Nucleus accumbens (tissue), 56 donors: ENCODE measurements at places on chromosomes 7 and 10.

DNA sequence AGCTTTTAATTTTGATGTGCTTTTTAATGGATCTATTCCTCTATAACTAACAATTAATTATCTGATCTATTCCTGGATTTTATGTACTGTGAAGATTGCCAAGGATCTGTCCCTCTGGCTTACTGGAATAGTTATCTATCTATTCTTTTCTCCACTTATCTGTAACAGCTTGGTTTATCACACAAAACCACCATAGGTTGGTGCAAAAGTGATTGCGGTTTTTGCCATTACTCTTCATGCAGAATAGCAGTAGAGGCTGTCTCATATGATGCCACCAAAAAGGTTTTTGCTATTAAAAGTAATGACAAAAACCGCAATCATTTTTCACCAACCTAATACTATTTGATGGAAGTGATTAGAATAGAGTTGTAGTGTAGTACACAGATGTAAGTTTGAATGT is 115.7 kb downstream of the PDE1C start:
- no peak for DNase-seq

DNA sequence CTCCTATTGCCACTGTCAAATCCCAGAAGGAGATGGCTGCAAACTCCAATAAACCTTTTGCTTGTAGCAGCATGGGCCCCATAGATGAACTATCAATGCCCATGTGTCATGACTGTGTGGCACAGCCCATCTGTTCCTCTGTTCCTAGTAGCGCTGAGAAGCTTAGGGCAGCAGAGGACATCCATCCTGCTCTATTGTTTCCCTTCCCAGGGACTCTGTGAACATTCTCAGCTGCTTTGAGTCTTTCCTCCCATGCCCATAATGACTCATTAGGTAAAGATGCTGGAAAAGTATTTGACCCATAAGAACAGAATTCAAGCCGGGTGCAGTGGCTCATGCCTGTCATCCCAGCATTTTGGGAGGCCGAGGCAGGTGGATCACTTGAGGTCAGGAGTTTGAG is 28.3 kb downstream of the STMP1 start:
- DNase-seq, result no peak

GRCh38 chr7:54680377-54681005 is 78.5 kb downstream of the SEC61G start:
- no peak for DNase-seq

GRCh38 chr10:130740166-130740565 is 571.4 kb downstream of the TCERG1L start:
- DNase-seq, result no peak

DNA sequence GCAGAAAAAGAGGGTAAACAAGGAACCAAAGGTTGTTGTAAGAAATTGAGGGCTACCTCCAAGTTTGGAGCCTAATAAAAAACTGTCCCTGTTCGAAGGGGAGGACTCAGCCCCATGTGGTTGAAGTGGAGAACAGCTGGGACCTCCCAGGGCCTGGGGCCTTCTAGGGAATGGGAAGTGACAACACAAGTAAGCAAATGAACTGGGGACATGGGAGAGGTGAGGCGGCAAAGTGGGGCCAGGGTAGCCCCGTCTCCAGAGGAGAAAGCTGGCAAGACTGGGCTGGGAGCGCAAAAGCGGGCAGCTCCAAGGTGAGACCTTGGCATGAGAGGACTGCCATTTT is 198.1 kb downstream of the ZNF438 start:
- DNase-seq, result no peak

- DNase-seq, result no peak
These were observed 56.3 kb downstream of the GRID1 start for GRCh38 chr10:86310291-86310690.

DNA sequence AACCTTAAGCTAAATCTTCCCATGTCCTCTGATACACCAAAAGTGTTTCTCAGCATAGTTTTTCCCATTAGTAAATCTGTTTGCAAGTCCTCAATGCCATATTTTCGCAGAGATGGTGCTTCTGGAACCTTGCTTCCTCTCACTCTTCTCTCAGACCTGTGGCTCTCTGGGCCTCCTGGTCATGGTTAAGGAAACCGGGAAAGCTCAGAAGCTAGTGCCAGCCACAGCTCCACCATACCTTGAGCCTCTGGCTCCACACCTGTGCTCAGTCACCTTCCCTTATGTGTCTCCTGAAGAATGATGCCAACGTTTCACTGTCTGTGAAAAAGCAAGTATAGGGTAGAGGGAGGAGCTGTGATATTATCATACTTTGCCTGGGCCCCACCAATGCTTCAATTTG is 149.6 kb downstream of the CYP26A1 start:
- DNase-seq, result no peak

- DNase-seq, result no peak
These were observed 32.6 kb downstream of the DKK1 start for GRCh38 chr10:52346394-52347326.

- DNase-seq, result no peak
These were observed 93.4 kb downstream of the SLC39A12 start for GRCh38 chr10:18044976-18045720.

DNA sequence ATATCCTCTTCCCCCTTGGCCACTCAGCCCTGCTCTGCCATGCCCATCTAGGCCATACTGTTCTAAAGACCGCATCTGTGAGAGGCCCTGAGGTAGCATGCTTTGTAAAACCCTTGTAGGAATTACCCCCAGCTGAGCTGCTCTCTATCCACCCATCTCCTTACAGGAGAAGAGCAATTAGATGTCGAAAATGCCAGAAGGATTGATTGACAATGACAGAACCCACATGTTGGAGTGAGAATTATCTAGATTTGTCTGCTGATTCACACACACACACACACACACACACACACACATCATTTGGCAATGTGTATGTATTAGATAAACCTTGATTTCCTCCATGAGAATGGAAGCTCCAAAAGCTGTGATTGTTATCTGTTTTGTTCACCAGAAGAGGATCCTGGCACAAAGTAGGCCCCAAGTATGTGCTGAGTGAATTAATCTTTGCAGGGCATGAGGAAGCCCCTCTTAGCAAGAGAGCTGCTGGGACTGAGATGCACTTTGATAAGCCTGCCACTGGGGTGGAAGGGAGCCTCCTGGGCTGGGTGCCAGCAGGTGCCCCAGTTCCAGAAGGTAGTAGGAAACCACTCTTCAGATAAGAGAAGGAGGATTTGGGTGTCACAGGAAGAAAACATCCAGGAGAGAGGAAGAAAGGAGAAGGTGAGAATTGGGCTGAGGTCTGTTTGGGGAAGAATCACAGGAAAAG is 187.5 kb upstream of the ADO start:
- no peak for DNase-seq

DNA sequence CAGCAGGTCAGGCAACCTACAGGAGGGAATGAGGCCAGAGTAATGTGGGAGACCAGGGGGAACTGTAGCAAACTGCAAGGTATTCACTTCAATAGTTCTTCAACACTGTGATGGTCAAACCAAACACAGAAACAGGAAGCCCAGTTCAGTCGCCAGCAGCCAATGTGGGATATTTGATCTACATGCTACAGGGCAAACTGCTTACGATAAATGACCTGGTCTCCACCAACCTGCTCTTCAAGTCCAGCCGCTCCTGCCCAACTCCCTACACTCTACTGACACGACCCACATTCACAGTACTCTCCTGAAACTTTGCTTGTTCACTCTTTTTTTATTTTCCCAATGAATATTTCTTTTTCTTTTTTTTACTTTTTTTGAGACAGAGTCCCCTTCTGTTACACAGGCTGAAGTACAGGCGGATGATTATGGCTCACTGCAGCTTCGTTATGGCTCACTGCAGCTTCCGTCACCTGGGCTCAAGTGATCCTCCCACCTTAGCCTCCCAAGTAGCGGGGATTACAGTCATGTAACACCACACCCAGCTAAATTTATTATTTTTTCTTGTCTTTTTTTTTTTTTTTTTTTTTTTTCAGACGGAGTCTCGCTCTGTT is 42.1 kb downstream of the MDH2 start:
- no peak for DNase-seq

GRCh38 chr7:37377231-37377630 is 71.4 kb downstream of the ELMO1 start:
- DNase-seq, result no peak

GRCh38 chr10:17617031-17617911 is at the start of gene HACD1:
Gene HACD1 (minus strand): TSS chr10:17617374. CDS start chr10:17617339, 35 bp downstream.
- peak; percentile 77 for DNase-seq

DNA sequence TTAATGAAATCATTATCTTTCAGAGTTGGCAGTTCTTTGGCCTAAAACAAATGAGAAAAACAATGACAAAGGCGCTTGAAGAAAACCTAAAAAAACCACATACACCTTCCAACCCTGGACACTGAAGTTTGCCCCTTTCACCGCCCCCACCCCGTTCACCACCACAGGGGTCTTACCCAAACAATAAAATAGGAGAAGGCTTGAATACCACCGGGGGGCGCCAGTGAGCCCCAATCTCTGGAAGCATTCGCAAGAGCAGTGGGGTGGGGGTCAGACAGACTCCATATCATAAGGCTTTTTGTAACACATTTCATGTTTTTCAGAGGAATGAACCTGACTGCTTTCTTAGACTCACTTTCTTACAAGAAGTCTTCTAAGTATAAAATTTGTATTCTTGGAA is 163.6 kb downstream of the PIP4K2A start:
- DNase-seq, result no peak

DNA sequence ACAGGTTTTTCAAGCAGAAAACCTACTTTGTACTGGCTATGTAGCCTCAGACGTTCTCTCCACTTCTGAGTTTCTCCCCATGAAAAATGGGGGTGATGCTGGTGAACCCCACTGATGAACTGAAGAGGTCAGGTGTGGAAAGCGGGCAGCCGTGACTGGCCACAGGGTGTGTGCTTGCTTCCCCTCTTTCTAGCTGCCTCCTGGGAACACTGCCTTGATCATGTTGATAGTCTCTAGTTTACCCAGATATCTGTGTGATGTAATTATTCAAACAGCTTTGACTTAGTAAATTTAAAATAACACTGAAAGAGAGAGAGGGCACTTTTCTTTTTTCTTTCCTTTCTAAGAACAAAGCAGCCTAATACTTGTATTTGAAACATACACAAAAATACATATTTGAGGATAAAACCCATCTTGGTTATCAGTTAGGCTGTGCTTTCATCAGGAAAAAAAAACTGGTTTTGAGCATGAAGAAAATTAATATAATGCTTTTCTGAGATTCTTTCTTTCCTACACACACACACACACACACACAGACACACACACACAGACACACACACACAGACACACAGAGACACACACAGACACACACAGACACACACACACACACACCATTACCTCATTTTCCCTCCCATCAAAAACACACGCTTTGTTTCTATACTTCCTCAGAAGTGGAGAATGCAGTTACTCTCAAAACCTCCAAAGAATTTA is 76.7 kb downstream of the MACC1 start:
- no peak for DNase-seq

GRCh38 chr10:3090388-3090787 is 23.0 kb downstream of the PFKP start:
- DNase-seq, result no peak

DNA sequence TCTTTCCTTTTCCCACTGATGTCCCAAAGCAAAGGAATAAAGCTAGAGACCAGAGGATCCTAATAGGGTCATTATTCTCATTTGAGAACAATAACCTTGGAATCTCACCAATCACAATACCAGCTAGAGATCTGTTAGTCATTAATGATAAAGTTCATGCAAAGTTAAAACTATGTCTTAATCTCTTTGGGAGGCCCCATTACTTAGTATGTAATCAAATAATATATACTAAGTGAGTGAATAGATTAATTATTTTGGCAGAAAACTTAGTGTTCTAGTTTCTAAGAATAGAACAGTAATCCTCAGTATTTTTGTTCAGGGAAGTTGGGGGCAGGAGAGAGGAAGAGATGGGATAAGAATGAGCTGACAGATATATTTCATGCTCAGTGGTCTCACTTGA is 227.2 kb downstream of the MTERF1 start:
- no peak for DNase-seq

- DNase-seq, result no peak
These were observed 9.2 kb downstream of the CCDC136 start for GRCh38 chr7:128801003-128801402.

GRCh38 chr10:90862908-90863514 is 5.2 kb upstream of the HTR7 start:
- DNase-seq, result no peak

DNA sequence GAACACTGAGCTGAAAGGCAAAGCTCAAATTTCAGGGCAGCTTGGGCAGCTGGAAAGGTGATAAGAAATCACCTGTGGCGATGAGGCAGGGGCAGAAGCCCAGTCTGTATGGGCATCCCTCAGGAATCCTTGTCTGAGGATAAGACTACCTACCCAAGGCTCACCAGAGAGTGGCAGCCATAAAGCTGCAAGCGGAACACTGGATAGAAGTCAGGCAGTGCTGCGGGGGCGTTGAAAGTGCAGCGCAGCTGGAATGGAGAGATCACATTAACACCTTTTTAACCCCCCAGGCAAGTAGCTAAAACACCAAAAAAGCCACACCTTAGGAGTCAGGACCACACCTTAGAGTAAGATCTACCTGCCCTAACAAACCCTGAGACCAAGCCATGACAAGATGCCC is 38.2 kb downstream of the ABCB5 start:
- no peak for DNase-seq

DNA sequence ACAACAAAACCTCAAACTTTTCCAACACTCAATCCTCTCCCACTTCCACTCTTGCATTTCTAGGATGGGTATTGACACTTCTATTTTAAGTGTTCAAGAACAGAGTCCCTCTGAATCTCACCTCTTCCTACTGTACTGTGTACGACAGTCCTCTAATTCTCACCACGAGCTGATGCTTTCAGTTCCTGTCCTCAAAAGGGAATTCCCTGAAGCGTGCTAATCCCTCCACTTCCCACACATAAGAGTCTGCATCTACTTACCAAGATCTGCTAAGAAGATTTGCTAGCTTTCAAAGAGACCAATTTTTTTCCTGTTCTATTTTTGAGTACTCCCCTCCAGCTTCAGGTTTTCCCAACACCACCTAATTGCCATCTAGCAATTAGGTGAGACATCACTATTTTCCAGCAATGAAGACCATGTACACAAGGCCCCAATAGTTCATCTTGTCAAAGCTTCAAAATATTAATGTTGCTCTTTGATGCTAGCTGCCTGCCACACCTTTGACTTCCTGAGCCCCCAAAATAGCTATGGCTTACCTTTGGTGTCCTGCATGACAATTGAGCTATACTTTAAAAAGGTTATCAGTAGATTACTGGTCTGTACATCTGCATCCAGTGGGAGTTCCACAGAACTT is 54.4 kb downstream of the ARMH3 start:
- DNase-seq, result no peak

GRCh38 chr7:4260867-4261600 is 421.1 kb upstream of the FOXK1 start:
- DNase-seq, result no peak

GRCh38 chr10:111934931-111935330 is 248.6 kb downstream of the GPAM start:
- no peak for DNase-seq

DNA sequence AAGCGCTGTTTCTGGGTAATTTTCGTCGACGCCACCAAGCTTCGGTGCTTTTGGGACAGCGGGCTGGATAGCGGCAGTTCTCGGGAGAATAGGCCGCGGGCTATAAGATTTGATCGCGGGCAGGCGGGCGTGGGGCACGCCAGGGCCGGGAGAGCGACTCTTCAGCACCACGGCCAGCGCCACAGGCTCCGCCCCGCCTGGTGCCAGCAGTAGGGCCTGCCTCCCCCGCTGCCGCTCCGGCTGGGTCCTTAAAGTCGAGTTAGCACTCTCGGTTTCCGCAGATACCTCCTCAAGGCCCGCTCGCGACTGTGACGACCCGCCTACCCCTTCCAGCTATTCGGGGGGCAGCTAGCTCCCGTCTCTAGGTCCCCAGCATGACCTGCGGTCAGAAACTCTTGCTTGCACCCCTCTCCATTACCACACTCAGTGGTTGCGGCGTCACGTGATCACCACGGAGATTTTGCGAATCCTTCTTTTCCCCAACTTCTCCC is 9.4 kb downstream of the NXPH1 start:
- peak; percentile 29 for DNase-seq

GRCh38 chr10:62540389-62540788 is 166.2 kb downstream of the ZNF365 start:
- DNase-seq, result no peak
